ENCODE measurements at places on chromosomes 2 and 18.

- no peak for DNase-seq
These were observed 8.6 kb upstream of the SOCS6 start for GRCh38 chr18:70280007-70280925.

DNA sequence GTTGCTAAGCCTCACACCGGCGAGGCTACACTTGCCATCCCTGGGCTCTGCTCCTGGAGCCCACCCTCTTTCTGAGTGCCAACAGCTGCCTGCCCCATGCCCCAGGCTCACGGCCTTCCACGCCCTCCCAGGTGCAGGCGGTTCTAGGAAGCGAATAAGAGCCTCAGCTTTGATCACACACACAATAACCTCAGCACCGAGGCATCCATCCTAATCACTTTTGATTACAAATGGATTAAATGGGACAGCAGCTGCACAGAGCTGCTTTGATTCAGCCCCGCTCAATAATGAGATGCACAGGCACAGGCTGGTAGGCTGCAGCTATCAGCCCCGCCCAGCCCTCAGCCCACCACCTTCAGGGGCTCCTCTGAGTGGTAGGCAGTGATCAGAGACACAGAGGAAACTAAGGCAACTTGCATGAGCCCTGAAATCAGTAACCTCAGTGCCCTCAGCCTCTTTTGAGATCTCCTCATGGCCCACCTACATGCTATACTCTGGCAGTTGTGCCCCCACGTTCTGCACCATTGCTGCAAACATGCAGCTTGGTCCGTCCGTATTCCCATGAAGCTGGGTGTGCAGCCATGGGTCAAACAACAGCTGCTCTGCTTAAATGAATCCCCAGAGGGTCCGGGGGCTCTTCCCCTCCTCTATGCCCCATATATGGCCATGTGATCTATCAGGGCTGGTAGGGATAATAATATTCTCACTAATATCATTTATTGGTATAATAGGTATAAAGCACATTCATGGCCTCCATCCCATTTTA lies 171.4 kb downstream of the SETBP1 start:
- DNase-seq, result peak; percentile 84

DNA sequence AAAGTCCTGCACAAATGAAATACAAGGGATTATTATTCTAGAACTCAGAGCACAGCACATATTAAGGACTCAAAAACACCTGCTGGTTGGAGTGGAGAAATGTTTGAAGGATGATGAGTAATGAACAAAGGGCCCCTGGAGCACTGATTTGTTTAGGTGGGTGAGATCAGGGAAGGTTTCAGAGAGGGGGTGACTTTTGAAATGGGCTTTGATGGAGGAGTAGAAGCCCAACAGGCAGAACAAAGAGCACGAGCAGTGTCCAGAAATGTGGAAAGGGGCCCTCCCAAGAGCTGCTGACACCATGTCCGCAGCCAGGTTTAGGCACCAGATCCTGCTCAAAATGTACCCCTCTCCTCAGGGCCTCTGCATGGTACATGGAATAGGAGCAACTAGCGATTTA lies 23.8 kb downstream of the KCNK3 start:
- no peak for DNase-seq

GRCh38 chr18:40380686-40381439 lies 1574.2 kb upstream of the PIK3C3 start:
- no peak for DNase-seq

DNA sequence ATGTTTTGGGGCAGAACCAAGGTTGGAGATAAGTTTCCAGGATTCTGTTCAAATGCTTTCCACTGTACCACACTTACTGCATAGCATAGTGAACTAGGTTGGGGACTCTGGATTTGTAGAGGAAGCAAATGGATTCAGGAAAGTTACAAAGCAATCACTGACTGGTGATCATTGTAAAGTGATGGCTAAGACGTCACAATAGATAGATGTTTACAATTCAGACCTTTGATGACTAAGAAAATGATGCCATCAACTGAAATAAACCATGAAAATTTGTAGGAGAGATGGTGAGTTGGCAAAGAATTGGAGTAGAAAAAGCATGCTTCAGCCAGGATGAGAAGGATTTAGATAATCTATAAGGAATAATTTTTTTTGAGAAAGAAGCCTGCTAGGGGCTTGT lies 178.0 kb downstream of the UBE2E3 start:
- DNase-seq, result no peak

GRCh38 chr2:85355521-85355920 lies 952 bp downstream of the ELMOD3 start:
- DNase-seq, result no peak

DNA sequence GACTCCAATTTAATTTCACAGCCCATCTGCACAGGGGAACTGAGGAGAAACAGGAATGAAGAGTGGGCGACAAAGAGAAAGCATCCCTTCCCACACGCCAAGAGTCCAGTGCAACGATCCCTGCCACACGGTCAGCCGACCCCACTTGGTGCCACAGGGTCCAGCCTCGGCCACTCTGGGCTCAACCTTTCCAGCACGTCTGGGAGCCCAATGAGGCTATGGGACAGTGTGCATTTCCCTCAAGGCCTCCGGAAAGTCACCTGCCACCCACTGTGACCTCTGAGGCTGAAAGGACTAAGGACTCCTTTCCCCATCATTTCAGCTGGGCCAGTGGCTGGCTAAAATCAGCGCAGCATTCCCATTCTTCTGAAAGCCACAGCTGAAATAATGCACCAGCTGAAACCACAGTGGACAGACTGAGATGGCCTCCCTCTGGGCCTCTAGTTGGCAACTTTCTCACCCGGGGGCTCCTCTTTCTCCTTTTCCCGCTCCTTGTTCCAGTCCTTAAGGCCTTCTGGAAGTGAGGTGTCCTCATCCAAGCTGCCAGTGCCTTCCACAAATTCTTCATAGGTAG lies 21.2 kb downstream of the TUBB6 start:
- no peak for DNase-seq

- DNase-seq, result no peak
These were observed 228.6 kb upstream of the ID2 start for GRCh38 chr2:8452979-8453903.

GRCh38 chr2:156339865-156340264 lies 7.3 kb upstream of the NR4A2 start:
- DNase-seq, result no peak

All from NCI-H748 treated with DMSO at 0.1 percent for 48 hours (cell line).